NCI-H1105 (cell line): ENCODE measurements at places on chromosomes 12 and 14.

DNA sequence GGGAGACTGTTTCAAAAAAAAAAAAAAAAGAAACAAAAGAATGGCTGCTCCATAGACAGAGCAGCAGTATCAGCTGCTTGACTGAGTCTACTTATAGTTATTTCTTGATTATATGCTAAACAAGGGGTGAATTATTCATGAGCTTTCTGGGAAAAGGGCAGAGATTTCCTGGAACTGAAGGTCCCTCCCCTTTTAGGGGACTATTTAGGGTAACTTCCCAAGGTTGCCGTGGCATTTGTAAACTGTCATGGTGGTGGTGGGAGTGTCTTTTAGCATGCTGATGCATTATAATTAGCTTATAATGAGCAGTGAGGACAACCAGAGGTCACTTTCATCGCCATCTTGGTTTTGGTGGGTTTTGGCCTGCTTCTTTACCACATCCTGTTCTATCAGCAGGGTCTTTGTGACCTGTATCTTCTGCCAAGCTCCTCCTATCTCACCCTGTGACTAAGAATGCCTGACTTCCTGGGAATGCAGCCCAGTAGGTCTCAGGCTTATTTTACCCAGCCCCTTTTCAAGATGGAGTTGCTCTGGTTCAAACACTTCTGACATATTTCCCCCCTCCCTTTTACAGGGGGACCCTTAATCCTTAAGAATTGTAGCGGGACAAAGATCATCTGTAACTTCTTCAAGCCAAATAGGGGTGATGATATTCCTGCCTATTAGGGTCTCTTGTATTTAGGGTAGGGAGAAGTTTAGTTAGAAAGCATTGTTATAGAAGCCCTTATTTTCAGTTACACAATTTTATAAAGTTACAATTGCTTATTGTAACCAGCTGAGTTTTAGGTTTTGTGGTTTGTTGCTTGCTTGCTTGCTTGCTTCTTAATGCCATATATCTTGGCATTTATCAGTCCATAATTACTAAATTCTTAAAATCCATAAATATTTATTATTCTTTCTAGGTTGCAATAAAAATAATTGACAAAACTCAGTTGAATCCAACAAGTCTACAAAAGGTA, 42.5 kb downstream of the MARK3 start:
- DNase-seq, result no peak

DNA sequence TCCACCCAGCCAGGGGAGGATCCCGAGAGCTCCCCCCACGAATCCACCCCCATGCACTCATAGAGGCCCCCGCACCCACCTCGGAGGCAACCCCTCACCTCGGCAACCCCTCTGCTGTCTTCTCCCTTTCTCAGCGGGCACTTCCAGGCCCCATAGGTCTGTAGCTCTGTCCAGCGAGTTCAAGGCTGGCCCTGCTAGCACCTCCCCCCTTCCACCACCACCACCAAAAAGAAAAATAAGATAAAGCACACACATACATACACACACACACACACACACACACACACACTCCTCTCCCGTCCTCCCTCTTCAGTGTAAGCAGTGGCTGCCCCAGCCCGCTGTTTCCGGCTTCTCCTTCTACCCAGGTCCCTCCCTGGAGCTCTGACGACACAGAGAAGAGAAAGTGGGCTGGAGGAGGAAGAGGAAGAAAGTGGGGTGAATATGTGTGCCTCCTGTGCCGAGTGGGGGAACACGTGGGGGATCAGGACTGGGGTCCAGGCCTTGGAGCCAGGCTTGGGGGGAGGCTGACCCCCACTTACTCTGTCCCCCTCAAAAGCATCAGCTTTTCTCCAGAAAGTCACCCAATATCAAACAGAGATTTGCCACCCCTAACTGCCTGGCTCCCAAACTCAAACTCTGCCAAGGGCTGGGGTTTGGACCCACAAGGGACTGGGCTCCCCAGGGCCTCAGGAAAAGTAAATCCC, at the start of gene STAT6:
TSS of gene STAT6 (minus strand) at position 332 of the 704 bp plus-strand sequence. CDS start 3,084 bp downstream, outside the sequence.
- no peak for DNase-seq

GRCh38 chr14:20799892-20800544, 2.6 kb downstream of the RNASE1 start:
- no peak for DNase-seq

- no peak for DNase-seq
Measured at GRCh38 chr12:98084391-98084790, 431.0 kb upstream of the TMPO start.

GRCh38 chr12:16350682-16351081, 3.2 kb downstream of the MGST1 start:
- no peak for DNase-seq

DNA sequence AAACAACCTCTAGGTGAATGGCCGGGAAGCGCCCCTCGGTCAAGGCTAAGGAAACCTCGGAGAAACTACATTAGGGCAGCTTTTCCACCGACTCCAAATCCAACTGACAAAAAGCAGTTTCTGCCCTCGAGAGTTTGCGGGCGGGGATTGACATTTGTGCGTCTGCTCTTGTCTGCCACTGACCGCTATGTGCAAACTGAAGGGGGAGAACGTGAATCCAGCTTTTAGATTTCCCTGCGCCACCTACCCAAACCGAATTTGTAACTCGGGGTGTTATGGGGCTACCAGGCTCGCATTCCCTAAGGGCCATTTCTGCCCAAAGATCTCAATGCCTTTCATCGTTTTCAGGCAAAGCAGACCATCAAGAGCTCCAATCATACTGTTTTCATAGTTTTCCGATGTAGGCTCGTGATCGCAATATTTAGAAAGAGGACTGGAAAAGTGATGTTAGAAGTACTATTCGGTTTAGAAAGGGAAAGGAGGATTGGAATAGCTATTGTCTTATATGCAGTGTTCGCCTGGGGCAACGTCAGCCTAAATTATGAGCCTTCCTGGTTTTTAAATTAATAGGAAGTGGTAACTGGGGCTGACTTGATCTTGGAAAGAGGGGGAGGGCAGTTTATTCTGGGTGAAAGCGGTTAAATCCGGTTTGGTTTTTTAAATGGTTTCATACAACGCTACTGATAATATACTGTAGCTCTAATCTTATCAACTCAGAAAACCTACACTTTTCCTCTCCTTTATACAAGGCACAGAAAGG, 45.4 kb downstream of the BCAT1 start:
- no peak for DNase-seq

DNA sequence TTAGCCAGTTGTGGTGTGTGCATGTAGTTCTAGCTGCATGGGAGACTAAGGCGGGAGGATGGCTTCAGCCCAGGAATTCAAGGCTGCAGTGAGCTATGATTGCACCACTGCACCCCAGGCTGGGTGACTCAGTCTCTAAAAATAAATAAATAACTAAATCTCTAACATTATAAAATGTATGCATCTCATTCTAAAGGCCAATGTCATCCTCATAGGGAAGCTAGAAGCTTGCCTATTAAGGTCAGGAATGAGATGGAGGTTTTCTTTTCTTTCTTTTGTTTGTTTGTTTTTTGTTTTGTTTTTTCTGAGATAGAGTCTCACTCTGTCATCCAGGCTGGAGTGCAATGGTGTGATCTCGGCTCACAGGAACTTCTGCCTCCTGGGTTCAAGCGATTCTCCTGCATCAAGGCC, 48.8 kb upstream of the PAPLN start:
- DNase-seq, result no peak
